ENCODE measurements at places on chromosomes 13 and 19.

DNA sequence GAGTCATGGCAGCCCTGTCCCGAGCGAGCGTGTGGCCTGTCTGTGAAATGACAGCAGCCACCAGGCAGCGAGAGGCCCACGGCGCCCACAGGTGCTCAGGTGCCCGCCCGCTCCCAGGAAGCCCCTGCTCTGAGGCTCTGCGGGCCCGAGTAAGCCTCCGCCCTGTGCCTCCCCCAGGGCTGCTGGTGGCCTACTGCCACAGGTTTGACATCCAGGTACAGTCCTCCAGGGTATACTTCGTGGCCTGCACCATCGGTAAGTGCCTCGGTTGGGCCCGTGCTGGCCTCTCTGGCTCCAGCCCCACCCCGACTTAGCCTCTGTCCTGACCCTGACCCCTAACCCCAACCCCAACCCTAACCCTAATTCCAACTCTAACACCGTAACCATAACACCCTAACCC lies 15.0 kb upstream of the TMPRSS9 start:
- no peak for DNase-seq

- no peak for DNase-seq
These were observed 703 bp upstream of the TPM4 start for GRCh38 chr19:16075430-16076153.

DNA sequence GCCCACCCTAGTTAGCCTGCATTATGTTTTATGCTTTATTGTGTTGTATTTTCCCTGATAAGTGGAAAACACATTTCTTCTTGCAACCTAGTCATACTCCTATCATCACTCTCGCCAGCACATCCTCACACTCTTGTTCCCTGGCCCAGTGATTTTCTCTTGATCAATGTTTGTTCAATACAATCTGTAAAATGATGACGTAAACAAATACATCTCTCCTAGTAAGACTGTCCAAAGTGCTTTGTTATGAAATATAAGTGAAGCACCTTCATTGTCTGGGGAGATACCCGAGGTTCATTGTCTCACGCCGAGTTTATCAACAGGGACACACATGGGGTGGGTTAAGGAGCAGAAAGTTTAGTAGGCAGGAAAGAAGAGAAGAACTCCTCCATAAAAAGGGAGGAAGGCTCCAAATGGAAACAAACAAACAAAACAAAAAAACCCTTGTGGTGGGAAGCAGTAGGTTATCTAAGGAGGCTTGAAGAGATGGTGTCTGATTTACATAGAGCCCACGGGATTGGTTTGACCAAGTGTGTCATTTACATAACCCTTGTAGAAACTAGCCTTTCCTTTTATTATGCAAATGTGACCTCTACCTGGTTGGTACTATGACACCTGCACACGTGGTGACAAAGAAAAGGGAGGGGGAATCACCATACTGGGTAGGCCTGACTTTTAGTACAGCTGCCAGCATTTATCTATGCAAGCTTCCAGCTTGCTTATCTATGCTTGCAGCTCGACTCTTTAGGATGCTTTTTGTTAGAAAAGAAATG lies 1317.9 kb upstream of the SPRY2 start:
- no peak for DNase-seq

- DNase-seq = no peak
These were observed 209.8 kb downstream of the POU4F1 start for GRCh38 chr13:78393286-78394142.
